ENCODE measurements at places on chromosomes 16 and 17.

GRCh38 chr16:83118365-83118764, 491.6 kb downstream of the CDH13 start:
- DNase-seq = no peak

- DNase-seq = no peak
Observed at GRCh38 chr17:21689604-21690003, 2.7 kb upstream of the KCNJ18 start.

GRCh38 chr16:87171723-87172122, 145.5 kb downstream of the C16orf95 start:
- DNase-seq = no peak

DNA sequence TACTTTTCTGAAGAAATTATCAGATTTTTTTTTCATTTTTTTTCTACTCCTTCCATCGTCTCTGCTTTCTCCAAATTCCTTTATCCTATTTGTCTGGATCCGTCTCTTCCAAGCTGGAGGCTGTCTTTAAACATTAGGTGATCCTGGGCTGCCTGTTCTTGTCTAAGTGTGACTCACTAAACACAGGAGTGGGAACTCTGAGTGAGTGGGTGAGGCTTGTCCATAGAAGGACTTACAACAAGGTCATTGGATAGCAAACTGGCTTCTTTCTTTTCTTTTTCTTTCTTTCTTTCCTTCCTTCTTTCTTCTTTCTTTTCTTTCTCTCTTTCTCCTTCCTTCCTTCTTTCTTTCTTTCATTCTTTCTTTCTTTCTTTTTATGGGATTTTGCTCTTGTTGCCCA, 18.2 kb downstream of the ALOX15 start:
- DNase-seq = no peak

- no peak for DNase-seq
Observed at GRCh38 chr17:12618557-12618956, 47.1 kb upstream of the MYOCD start.

DNA sequence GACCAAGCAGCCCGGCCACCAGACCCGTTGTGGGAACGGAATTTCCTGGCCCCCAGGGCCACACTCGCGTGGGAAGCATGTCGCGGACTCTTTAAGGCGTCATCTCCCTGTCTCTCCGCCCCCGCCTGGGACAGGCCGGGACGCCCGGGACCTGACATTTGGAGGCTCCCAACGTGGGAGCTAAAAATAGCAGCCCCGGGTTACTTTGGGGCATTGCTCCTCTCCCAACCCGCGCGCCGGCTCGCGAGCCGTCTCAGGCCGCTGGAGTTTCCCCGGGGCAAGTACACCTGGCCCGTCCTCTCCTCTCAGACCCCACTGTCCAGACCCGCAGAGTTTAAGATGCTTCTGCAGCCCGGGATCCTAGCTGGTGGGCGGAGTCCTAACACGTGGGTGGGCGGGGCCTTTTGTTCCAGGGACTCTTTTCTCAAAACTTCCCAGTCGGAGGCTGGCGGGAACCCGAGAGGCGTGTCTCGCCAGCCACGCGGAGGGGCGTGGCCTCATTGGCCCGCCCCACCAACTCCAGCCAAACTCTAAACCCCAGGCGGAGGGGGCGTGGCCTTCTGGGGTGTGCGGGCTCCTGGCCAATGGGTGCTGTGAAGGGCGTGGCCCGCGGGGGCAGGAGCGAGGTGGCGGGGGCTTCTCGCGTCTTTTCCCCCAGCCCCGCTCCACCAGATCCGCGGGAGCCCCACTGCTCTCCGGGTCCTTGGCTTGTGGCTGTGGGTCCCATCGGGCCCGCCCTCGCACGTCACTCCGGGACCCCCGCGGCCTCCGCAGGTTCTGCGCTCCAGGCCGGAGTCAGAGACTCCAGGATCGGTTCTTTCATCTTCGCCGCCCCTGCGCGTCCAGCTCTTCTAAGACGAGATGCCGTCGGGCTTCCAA, at the start of gene SLC2A4:
Gene SLC2A4 (plus strand): TSS at position 645 of the 879 bp plus-strand sequence. CDS start 217 bp downstream, at position 862.
- peak; percentile 91 for DNase-seq

GRCh38 chr16:62294213-62294972, 258.2 kb upstream of the CDH8 start:
- no peak for DNase-seq

DNA sequence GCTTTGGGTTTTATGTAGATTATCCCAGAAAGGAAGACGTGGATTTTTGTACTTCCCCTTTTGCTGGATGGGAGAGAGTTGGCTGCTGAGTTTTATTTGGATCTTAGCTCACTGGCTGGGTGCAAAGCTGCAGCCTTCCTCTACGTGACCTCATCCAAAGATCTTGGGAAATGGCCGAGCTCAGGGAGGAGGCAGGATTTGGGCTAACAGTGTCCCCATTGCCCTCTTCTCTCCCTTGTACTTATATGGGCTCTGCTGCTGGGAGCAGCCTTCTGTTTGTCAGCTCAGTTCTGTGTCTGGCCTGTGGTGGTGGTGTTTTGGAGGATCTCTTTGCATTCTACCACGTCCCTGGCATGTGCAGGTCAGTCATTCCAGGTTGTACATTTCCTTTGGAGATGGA, 2.0 kb downstream of the AOC3 start:
- no peak for DNase-seq

GRCh38 chr16:86665319-86665675, 86.9 kb downstream of the FOXL1 start:
- no peak for DNase-seq

DNA sequence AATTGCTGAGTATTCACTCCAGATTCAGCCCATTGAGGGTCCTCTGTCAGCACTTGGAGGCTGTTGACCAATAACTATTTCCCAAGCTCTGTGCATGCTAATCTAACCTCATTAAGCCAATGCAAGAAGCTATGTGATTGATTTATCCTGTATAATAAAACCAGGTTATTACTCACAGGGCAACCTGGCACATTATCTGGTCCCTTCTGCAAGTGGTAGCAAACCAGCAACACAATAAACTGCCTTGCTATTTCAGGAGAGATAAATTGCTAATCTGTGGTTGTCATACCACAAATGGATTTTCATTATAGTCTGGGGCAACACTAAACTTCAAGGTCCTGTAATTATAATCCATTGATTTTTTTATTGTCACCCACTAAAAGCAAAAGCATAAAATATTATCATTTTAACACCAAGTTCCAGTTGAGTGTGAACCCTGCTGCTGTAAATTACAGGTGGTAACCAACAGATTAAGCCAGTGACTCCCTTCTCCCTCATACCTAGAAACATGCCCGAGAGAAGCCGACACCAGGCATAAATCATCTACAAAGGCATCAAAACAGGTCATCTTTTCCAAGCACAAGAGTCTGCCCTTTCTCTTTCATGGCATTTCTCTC, 51.1 kb upstream of the SOX9 start:
- DNase-seq = no peak

DNA sequence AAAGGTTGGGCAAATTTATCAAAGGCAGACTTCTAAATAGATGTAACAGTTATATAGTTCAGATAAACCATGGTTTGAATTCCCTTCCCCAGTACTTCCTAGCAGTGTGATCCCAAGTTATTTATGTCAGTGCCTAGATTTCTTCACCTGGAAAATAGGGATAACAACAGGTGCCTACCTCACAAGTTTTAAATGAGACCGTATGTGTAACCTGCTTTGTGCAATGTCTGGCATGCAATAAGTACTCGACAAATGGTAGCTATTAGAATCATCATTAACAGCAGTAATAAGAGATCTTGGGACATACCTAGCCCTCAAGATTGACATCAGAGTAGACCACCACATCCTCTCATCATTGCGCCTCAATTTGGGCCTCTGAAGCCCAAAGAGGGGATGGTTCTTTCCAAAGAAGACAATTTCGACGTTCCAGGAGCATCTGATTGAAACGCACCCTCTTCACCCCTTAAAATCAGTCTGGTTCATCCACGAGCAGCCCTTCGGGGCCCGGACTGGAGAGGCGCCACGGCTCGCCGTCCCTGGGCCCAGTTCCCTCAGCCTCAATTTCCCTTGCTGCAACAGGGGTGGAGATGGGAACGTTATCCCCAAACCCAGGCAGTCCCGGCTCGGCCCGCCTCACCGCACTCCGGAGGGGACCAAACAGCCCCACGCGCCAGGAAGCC, 541 bp downstream of the ACACA start:
- DNase-seq = no peak
